Amygdala (tissue), 56 donors: ENCODE measurements at places on chromosomes 6 and 20.

GRCh38 chr20:21633829-21634228, 71.6 kb upstream of the PAX1 start:
- no peak for DNase-seq

DNA sequence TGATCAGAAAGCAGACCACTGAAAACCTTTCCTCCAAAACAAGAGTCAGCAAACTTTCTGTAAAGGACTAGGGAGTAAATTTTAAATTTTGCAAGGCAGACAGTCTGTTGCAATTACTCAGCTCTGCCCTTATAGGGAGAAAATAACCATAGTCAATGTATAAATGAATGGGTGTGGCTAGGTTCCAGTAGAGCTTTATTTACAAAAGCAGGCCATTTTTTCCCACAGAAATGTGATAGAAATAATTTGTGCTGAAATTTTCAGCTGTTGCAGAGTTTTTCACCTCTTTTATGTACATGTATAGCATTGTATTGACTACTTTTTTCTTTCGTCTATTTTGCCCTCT, 7.7 kb downstream of the AMD1 start:
- no peak for DNase-seq

GRCh38 chr6:33425668-33426577, 6.1 kb downstream of the SYNGAP1 start:
- peak; percentile 82 for DNase-seq

DNA sequence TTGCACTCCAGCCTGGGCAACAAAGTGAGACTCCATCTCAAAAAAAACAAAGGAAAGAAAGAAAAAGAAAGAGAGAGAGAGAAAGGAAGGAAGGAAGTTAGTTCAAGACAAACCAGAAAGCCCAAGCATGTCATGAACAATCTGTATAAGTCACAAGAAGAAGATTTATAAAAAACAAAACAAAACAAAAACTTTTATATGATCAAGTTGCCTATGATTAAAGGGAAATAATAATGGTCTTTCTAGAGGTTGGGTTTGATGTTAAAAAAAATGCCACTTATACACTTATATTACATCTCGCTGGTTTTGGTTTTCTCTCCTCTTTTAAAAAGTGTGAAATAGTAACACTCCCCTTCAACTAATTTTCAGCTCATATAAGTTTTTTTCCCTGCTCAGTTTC, 146.2 kb upstream of the CARMIL1 start:
- DNase-seq, result no peak

DNA sequence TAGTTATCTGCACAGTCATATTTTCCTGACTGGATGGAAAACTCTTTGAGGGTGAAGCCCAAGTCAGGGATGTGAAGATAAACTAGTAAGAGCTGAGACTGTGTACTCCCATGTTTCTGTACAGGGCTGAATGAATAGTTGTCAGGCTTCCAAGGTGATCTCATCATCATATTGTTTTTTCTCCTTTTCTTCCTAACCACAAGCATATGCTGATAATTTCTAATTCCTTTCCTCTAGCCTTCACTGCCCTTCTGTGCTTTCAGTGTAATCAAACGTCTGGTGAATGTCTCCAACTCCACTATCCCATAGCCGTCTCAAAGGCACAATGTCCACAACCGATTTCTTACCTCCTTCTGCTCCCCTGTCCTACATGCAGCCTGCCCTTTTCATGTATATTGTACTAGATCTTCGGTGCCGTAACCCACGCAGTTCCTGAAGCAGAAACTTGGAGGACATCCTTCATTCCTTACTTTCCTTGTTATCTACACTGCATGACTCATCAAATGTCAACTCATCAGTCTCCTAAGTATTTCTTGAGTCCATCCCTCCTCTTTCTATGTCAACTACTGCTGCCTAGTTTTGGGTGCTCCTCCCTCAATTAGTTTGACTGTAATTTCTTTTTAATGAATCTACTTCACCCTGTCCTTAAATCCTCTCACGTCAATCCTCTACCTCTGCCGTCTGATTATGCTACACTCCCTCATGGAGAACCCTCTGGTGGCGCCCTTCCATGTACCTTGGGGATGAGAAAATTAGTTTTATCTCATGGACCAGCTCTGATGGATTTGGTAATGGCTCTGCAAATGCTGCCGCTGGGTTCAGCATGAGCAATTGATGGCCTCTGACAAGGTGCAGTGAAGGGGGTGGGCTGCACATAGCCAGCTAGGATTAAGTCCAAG, 21.9 kb downstream of the NCOA7 start:
- no peak for DNase-seq

DNA sequence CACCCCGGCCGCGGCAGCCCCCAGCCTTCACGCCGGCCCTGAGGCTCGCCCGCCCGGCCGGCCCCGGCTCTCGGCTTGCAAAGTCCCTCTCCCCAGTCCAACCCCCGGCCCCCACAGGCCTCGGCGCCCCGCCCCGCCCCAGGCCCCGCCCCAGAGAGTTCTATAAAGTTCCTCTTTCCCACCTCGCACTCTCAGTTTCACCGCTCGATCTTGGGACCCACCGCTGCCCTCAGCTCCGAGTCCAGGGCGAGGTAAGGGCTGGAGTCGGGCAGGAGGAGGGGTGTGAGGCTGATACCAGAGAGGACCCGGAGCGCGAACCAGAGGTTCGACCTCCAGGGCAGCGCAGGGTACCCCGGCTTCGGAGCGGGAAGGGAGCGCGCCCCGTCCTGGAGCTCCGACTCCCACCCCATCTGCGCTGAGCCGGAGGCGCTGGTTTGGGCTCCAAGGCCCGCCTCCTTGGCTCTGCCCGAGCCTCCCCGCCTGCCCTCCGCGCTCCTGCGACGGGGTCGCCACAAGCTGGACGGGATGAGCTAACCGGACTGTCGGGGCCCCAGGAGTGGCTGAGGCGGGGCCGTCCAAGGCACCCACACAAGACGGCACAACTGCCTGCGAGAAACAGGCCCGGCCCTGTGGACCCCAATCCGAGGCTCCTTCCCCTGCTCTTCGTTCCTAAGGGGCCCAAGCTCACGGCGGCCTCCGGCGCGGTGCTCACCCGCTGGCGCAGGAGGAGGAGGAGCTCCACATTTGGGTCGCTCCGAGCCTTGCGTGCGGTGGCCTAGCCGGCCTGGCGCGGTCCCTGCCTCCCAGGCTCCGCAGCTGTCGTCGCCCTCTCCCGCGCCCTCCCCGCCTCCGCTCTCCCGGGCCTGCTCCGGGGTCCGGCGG, at the start of gene IRF4:
TSS of gene IRF4 (plus strand) at position 194 of the 882 bp plus-strand sequence. CDS start 1,401 bp downstream, outside the sequence.
- no peak for DNase-seq

DNA sequence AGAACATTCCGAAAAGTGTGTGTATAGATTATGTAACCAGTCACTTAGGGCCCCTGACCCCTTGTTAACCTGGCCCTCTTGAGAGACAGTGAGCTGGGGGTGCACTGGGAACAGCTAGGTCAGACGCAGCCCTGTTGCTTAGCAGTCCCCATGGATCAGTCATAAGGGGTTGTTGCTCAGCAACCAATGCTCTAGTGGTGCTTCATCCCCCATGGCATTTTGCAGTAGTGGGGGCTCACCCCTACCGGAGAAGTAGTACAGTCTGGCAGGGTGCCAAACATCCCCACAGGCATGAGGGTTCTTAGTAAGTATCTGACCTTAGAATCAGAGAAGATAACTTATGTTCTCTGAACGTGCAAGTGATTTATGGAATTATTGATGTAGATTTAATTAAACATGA, 12.3 kb downstream of the PKIB start:
- no peak for DNase-seq

- DNase-seq, result peak; percentile 3
Measured at GRCh38 chr6:44630125-44631028, 242.9 kb downstream of the CDC5L start.

- DNase-seq, result no peak
Measured at GRCh38 chr6:29486577-29486976, 1.2 kb downstream of the MAS1L start.

GRCh38 chr6:56995347-56995902, 40.5 kb downstream of the BEND6 start:
- no peak for DNase-seq

GRCh38 chr20:17856837-17857605, 111.6 kb downstream of the SNX5 start:
- DNase-seq, result no peak

- DNase-seq, result no peak
Measured at GRCh38 chr6:111487661-111488060, 4.6 kb upstream of the REV3L start.

DNA sequence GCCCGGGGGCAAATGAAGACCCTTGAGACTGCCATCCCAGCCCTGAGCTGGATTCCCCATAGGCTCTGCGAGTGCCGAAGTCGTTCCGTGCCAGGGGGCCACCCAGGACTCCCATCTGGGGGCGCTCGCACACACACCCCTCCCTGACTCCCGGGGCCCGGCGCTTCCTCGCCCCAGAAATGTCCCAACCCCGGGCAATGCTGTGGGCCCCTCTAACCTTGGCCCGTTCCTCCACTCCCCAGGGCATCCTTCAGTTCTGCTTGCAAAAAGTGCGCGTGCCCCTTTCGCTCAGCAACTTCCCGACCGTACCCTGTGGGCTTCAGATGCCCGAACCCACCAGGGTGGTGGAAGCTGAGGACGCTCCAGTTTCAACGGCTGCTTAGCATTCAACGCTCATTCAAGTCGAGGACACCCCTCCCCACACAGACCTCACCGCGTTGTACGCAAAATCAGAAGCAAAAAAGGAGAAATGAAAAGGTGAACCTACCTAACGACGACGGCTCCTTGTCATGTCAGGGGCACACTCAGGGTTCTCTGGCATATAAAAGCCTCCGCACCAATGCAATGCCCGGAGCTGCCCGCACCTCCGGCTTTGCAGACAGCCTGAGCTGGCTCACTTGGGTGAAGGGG, 25.3 kb downstream of the RIPOR2 start:
- DNase-seq, result no peak

DNA sequence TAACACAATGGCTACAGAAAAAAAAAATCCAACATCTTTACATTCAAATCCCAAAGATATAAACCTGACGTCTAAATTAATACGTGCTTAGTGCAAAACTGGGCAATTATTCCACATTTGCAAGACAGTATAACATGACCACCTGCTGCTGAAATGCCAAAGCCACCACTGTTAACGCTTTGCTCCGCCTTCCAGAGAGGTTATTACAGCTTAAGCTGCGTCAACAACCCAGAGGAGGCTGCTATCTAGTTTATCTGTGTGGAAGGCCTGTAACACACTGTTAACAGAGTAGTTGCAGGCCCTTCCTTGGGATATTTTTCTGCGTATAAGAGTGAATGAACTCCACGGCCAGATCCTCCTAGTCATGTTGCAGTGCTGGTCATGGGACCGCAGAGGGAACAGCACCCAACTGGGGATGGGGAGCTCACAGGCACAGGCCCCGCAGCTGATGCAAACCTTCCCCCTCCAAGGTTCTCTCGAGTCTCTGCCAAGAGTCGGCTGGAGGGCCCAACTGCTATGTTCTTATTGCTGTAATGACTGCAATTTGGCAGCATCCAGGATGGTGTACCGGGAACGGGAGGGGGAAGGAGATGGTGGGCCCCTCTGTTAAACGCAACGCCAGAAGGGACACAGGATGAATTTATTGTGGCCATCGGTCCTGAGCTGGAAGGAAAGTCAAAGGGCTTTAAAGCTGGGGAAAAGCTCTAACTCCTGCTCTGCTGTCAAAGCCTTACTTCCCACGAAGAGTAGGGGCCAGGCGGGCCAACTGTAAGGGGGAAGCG, 993 bp upstream of the NCOA7 start:
- peak; percentile 41 for DNase-seq

GRCh38 chr20:32248043-32248442, 29.4 kb upstream of the KIF3B start:
- DNase-seq, result no peak

GRCh38 chr6:33620158-33620855, 815 bp upstream of the ITPR3 start:
- no peak for DNase-seq

- DNase-seq, result no peak
Measured at GRCh38 chr6:99138445-99138844, 190.7 kb upstream of the FBXL4 start.

DNA sequence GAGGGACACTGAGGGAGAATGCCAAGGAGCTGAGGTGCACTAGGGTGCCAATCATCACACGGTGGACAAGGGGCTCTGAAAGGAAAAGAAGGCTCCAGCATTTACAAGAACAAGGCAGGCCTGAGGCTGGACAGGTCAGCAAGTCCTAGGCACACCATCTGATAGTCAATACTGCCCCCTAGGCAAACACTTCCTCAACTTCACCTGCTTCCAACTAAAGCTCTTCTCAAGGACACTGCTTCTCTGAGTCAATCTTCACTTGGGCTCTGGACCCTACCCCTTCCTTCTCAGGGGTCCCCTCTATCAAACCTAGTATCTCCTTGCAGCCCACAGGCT, 37.7 kb upstream of the SLC4A11 start:
- no peak for DNase-seq

DNA sequence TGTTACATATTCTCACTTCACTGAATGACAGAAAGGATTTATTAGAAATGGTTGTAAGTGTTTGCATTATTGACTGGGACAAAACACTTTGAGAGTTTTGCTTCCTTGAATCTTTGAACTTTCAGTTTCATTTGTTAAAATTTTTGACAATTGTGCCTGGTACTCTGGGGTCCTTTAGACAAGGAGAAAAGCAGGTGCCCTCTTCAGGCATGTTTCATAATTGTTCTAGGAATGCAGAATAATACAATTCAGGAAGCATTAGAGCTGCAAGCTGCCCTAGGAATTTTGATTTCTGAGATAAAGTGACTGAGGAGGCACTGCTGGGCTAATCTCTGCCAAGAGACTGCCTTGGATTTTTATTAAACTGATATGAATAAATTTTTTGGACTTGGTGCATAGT, 49.7 kb downstream of the TOP1 start:
- no peak for DNase-seq

DNA sequence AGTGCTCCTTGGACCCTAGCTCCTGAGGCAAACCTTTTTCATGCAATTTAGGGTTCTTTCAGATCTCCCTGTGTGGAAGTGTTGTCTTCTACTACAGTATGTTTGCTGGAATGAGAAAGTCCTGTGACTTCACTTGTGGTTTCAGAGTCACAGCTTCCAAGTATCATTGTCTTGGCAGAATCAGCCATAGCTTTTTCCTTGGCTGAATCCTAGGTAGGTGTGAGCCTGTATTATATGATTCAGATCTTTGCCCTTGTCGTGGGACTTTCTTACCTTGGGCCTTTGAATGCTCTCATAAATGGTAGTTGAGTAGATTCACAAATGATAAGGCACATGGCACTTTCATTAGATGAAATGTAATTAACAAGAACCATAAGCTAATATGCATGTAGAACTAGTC, 16.5 kb downstream of the CARMIL1 start:
- DNase-seq, result no peak

DNA sequence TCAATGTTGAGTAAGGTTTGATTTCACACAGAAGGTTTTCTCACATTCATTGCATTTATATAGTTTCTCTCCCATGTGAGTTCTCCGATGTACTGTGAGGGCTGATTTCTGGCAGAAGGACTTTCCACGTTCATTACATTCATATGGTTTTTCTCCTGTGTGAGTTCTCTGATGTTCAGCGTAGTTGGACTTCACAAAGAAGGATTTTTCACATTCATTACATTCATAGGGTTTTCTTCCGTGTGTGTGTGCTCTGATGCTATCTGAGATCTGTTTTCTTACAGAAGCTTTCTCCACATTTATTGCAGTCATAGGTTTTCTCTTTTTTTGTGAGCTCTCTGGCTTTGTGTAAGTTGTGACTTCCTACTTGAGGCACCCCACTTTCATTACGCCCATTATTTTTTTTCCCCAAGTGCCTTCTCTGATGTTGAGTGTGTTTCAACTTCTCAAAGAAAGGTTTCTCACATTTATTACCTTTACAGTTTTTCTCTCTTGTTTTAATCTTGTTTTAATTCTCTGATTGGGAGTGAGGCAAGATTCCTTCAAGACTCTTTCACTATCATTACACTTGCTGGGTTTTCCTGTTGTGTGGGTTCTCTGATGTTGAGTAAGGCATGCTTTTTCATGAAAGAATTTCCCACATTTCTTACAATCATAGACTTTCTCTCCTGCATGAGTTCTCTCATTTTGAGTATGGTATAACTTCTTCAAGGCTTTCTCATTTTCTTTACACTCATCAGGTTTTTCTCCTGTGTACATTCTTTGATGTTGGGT, 50.0 kb upstream of the ELMO2 start:
- no peak for DNase-seq
